ENCODE measurements at places on chromosomes 12 and 14.
A peak's percentile ranks its signal among the peaks of the same experiment; 100 is the strongest.

GRCh38 chr12:132367071-132367851, 37.9 kb upstream of the GALNT9 start:
- no peak for DNase-seq

GRCh38 chr12:53338916-53339315, 2.8 kb upstream of the SP7 start:
- DNase-seq, result no peak

GRCh38 chr12:21774358-21775132, at the start of gene KCNJ8:
KCNJ8 (minus strand) TSS chr12:21774706; CDS start chr12:21773616, 1,090 bp downstream.
- DNase-seq, result no peak

- DNase-seq, result no peak
These were observed 89.8 kb downstream of the SLC15A5 start for GRCh38 chr12:16187660-16188059.

- DNase-seq, result peak; percentile 24
These were observed 13.9 kb upstream of the TCP11L2 start for GRCh38 chr12:106288494-106289195.

DNA sequence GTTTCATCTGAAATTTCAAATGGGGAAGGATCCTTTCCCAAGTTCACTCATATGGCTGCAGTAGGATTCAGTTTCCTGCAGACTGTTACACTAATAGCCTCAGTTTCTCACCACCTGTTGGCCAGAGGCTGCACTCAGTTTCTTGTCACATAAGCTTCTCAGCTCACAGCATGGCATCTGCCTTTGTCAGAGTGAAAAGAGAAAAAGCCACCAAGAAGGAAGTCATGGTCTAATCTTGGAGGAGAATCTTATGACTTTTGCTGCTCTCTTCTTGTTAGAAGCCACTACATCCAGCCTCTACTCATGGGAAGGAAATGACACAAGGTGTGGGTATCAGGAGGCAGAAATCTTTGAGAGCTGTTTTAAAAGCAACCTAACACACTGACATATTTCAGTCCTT, 39.4 kb upstream of the BTG1 start:
- no peak for DNase-seq

- no peak for DNase-seq
These were observed 992.7 kb upstream of the USP15 start for GRCh38 chr12:61267474-61267873.

GRCh38 chr12:1994429-1995143, 9.7 kb downstream of the DCP1B start:
- DNase-seq, result no peak

DNA sequence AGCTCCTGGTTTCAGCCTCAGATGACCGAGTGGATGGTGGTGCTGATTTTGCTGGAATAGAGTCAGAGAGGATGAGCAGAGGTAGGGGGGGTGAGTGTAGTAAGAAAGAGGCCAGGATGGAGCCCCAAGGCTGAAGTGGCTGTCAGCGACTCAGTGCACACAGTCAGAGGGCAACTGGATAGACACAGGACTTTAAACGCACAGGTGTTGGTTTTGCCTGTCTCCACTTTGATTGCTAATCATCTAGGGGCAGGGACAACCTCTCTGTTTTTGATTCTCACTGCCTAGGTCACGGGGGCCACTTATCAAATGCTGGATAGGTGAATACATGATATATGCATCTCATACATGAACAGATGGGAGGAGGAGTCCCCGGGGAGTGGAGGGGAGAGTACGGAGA, 99.5 kb downstream of the EGLN3 start:
- DNase-seq, result no peak

GRCh38 chr12:69514111-69514510, 43.9 kb downstream of the FRS2 start:
- no peak for DNase-seq

- DNase-seq, result no peak
These were observed 85.6 kb downstream of the FOXN3 start for GRCh38 chr14:89331398-89331797.

DNA sequence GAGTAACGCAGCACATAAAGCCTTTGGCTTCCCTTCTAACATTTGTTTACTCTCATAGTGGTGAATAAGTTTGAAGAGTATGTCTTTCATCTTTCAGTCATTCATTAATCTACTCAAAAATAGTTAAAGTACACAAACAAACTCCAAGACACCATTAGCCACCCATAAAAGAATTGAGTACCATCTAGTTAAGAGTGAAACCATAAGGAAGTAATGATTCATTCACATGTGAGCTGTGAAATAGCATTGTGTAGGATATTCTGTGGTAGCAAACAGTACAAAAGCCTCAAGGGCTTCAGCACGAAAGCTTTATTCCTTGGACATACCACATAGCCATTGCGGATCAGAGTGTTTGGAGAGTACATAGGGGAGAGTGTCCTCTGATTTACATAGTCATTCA, 13.9 kb downstream of the SYT1 start:
- DNase-seq, result no peak

DNA sequence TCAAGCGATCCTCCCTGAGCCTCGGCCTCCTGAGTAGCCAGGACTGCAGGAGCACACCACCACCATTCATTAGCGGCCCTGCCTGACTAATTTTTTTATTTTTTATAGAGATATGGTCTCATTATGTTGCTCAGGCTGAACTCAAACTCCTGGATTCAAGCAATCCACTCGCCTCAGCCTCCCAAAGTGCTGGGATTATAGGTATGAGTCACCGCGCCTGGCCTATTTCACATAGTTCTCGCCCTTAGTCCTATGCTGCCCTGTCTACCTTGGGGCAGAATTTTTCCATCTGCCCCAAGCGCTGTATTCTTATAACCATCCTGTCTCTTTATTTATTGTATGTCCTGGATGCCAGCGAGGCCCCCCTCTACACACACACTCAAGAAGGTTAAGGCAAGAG, 50.9 kb upstream of the BCL2L14 start:
- DNase-seq, result no peak

GRCh38 chr12:98469109-98469508, 46.3 kb upstream of the TMPO start:
- DNase-seq, result no peak

DNA sequence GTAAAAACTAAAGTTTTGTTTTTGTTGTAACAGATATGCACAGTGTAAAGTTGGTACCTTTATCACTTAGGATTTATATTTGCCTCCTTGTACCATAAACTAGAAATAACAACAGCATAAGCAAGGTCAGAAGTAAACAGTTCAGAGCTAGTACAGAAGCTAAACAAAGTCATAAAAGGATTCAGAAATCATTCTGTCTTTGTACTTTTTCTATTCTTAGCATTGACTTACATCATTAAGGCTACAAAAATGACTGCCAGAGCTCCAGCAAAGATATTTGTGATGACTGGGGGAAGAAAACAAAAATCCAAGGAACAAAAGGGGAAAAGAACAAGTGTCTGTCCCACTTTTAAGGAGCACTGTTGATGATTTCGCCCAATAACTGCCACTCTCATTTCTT, 347.2 kb downstream of the CCDC91 start:
- DNase-seq, result no peak

- no peak for DNase-seq
These were observed 37.2 kb downstream of the RDH12 start for GRCh38 chr14:67738740-67739504.

GRCh38 chr12:112179916-112180315, 54.6 kb downstream of the TRAFD1 start:
- no peak for DNase-seq

- no peak for DNase-seq
These were observed 316.2 kb downstream of the EGLN3 start for GRCh38 chr14:33634631-33635030.

- DNase-seq, result no peak
These were observed 213.6 kb downstream of the ERC1 start for GRCh38 chr12:1204581-1205121.

- DNase-seq, result no peak
These were observed 177.9 kb upstream of the NUDT4 start for GRCh38 chr12:93199831-93200236.

GRCh38 chr14:87066221-87066817, 926.7 kb downstream of the GALC start:
- no peak for DNase-seq

DNA sequence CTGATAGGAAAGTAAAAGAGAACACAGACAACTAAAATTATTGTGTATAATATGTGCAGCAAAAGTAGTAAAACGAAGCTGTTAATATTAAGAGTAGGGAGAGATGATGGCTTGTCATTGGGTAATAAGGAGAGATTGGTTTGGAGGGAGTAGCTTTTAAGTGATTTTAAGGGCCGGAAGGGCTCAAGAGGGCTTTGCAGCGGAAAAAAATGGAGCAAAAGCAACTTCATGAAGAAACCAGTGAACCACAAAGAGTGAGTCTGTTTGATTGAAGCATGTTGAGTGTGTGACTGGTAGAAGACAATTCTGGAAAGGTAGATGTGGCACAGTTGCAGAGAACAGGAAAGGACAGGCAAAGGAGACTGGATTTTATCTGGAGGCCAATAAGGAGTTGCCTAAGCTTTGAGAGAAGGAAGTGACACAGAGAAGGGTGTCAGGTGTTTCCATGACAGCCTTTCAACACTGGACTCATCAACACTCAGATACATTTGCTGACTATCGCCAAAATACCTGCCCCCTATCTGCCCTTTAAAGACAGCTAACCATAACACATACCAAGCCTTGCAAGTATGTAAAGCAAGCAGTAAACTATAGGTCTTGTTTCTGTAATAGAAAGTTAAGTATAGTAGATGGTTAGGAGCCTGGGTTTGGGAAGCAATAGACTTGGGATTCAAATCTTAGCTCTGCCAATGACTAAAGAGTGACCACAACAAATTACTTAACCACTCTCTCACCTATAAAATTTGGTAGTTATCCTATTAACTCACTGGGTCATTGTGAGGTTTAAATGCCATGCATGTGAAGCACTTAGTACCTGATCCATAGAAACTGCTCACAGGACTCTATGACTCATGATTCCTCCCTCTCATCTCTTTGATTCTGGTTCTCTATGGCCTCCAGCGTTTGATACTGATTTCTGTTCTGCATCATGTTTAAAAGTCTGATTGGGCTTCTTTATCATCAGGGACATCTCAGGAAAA, 117.3 kb upstream of the LMNTD1 start:
- DNase-seq, result no peak

DNA sequence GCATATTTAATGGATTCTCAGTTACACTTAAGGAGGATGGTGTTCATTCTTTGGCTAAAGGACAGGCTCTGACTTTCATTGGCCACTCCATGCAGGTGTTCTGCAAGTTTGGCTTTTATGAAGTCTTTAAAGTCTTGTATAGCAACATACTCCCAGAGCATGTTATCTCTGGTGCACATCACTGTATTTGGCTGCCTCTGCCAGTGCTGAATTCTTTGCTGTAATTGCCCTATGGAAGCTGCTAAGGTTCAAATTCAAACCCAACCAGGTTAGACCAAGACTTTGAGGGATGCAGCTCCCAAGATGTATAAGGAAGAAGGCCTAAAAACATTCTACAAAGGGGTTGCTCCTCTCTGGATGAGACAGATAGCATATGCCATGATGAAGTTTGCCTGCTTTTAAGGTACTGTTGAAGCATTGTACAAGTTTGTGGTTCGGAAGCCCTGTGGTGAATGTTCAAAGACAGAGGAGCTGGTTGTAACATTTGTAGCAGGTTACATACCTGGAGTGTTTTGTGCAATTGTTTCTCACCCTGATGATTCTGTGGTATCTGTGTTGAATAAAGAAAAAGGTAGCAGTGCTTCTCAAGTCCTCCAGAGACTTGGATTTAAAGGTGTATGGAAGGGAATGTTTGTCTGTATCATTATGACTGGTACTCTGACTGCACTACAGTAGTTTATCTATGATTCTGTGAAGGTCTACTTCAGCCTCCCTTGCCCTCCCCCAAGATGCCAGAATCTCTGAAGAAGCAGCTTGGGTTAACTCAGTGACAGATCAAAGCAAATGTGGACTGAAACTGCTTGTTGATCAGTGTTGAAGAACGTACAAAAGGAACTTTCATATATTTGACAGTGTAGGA, 19.4 kb downstream of the TMEM116 start:
- no peak for DNase-seq

DNA sequence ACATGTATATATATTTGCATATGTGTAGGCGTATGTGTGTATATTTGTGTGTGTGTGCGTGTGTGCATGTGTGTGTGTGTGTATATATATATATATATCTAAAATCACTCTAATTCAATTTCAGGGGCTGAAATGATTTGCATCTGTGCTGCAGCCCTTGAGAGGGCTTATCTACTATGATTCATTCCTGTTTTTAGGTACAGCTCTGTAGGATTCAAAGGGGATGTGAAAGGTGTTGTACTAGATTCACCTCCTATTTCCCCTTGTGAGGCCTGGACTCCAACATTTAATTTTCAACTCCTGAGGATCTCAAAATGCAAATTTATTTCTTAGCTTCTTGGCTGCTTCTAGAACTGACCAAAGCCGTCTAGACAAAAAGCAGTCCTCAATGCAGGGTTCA, 11.1 kb downstream of the ERP27 start:
- DNase-seq, result no peak

DNA sequence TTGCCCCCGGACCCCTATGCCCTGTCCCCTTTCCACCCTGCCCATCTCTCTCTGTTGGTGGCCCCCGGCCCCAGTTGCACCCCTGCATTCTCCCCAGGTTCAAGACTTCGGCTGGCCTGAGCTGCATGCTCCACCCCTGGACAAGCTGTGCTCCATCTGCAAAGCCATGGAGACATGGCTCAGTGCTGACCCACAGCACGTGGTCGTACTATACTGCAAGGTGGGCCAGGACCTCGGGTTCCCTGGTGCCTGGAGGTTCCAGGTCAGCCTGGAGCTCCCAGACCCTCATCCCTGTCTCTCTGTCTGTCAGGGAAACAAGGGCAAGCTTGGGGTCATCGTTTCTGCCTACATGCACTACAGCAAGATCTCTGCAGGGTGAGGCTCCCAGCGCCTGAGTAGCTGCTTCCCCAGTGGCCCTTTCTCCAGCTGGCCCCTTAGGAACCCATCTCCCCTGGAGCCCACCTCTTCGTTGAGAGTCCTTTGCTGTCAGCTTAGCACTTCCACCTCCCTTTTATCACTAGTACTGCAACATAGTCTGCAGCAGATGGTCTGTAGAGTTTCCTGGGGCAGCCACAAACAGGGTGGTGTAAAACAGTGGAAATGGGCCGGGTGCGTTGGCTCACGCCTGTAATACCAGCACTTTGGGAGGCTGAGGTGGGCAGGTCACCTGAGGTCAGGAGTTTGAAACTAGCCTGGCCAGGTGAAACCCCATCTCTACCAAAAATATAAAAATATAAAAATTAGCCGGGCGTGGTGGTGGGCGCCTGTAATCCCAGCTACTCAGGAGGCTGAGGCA, 5.8 kb downstream of the TNS2 start:
- DNase-seq, result no peak

- DNase-seq, result no peak
These were observed 824 bp downstream of the OAS1 start for GRCh38 chr12:112907415-112908157.

GRCh38 chr12:120249266-120249874, 16.2 kb downstream of the PXN start:
- no peak for DNase-seq

DNA sequence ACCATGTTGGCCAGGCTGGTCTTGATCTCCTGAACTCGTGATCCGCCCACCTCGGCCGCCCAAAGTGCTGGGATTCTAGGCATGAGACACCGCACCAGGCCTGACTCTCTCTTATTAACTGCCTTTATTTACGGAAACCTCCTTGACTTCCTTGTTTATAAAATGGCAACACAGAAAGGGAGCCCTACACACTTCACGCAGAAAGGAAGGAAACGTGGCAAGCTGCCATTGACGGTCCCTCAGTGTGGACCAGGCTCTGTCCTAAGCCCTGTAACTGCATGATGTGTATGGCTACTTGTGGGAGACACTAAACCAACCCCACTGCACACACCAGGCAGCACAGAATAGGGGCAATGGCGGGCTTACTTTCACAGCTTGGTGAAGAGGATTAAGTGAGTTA, 11.7 kb downstream of the CINP start:
- no peak for DNase-seq

GRCh38 chr14:99117671-99118045, 154.3 kb downstream of the BCL11B start:
- DNase-seq, result no peak

GRCh38 chr14:24130717-24131548, 474 bp downstream of the FITM1 start:
- DNase-seq, result no peak

Measured in stimulated activated CD4-positive, alpha-beta T cell treated with anti-CD3 and anti-CD28 coated beads, Interleukin-2, amount 100 ng/mL, for 4 hours (primary cell).